Stimulated activated CD8-positive, alpha-beta memory T cell treated with anti-CD3 and anti-CD28 coated beads, Interleukin-7, amount 100 ng/mL, for 1 hour (primary cell): ENCODE measurements at places on chromosomes 1 and 21.

GRCh38 chr1:1732381-1732780 lies 8.2 kb upstream of the CDK11A start:
- DNase-seq, result no peak

DNA sequence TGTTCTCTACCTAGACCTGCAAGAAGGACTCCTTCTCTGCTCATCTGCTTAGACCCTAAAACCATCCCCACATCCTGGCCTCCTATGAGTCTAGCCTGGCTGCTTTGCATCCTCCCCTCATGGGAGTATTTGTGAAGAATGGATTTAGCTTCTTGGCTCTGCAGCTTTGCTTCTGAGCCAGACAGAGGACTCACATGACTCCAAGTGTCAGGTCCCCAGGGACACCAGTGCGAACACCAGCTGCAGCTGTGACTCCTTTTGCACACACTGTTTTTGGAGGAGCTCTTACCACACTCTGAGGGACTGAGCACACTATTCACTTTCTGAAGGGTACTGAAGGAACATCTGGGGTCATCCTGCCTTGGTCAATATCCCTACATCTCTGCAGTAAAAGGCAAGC lies 131.8 kb upstream of the SGIP1 start:
- DNase-seq, result no peak

DNA sequence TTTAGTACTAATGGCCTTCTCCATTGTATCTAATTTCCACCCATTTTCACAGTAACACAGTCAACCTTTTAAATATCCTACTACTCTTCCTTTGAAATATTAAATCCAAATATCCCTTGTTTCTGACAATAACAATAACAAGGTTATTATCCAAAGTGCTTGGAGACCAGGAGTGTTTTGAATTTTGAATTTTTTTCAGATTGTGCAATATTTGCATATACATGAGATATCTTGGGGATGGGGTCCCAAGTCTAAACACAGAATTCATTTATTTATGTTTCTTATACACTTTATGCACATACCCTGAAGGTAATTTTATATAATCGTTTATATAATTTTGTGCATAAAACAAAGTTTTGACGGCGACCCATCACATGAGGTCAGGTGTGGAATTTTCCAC lies 17.5 kb downstream of the DMAP1 start:
- no peak for DNase-seq

DNA sequence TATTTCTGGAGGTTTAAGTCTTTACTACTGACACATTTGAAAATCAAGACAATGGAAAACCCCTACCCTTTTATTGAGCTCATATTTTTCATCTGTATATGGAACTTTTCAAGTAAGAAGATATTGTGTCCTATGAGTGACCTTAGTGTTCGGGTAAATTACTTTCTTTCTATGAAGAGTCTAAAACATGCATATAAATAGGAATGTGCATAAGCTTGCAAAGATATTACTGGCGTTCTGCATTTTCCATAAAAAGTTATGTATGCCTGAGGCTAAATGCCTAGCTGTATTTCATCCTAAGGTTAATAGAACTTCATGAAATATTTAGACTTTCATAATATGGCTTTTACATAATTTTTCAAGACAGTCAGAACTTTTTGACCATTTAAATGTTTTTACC lies 495.8 kb upstream of the ADAMTS5 start:
- DNase-seq, result no peak

DNA sequence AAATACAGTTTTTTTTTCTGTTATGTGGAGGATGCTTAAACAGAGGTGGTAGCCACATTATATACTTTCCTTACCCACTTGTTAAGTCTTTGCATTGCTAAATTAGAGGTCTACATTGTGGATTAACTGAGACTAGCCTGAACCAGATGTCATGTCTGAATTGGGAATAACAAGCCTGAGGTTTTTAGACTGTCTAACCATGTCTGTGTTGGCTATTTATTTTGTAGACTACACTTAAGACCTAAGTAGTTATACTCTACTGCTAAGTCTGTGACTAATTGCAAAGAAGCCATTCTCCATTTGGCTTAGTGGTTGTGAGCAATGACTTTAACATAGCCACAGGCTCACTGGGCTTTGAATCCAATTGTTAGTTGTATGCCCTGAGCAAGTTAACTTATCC lies 45.4 kb downstream of the CDC14A start:
- DNase-seq, result no peak

GRCh38 chr1:47763591-47764171 lies 233.5 kb downstream of the TRABD2B start:
- no peak for DNase-seq

DNA sequence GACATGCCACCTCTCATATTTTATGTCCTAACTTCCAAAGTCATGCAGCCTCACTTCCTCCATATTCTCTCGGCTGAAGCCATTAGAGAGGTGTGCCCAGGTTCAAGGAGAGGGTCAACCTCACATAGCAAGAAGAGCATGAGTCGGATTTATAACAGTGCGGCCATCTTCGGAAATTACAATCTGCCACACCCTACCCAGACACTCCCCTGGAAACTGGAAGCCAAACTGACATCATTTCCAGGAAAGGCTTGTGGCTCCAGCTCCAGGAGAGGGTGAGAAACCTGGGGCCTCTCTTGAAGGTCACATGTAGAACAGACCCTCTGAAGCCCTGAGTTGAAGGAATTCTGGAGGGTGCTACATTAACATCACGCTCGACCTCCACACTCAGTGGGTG lies 73.5 kb downstream of the RRAGC start:
- DNase-seq, result no peak

GRCh38 chr1:17926906-17927305 lies 171.8 kb downstream of the ACTL8 start:
- DNase-seq, result no peak
